ENCODE measurements at places on chromosomes 13 and 19.

DNA sequence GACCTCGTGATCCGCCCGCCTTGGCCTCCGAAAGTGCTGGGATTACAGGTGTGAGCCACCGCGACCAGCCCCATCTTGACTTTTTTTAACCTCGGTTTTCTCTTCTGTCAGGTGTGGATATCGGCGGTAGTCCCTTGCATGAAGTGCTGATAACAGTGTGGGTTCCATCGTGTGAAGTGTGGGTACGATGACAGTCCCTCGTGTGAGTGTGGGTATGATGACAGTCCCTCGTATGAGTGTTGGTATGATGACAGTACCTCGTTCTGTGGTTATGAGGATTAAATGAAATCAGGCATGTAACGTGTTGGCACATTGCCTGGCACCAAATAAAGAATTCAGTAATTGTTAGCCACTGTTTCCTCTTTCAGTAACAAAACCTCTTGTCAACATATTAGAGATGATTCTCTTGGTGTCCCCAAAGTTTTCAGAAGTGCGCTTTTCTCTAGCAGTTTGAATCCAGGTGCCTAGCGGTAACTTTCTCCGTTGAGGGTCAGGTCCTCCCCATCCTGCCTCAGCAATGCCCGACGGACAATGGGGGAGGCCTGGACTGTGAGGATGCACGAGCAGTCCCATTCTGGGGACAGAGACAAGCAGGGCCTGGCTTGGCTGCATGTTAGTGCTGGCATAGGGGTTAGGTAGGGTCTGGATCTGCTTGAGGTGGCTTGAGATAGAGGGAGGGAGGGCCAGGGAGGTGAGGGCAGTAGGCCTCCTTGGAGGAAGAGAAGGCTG, 15.3 kb downstream of the GATAD2A start:
- DNase-seq, result no peak

DNA sequence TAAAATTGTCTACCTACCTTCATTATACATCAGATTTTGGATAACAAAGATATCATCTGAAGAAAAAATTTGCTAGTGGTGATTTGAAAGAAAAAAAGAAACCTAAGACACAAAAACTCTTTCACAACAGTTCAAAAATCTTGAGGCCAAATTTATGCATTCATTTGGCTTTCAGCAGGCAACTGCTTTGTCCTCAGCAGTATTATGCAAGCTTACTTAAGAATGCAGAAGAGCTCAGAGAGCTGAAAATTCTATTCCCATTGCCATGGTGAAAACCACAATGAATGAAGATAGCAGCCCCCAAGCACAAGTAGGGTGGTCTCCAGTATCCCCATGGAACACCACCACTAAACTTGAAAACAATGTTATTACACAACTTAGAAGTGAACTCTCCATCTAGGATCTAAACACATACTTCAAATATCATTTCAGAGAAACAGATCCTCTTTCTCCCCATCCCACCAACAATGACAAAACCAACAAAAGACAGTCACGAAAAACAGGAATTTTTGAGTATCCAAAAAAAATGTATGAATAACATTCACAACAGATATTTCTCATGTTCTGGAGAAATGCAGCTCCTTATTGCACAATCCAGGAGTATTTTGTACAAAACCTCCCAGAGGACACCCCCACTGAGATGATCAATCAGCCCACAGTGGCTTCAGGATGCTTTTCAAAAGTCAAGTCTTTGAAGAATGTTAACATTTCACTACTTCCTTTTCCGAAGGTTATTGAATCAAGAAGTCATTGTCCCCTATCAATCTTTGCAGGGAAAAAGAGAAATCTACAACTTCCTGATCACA, 192.7 kb downstream of the LHFPL6 start:
- no peak for DNase-seq

DNA sequence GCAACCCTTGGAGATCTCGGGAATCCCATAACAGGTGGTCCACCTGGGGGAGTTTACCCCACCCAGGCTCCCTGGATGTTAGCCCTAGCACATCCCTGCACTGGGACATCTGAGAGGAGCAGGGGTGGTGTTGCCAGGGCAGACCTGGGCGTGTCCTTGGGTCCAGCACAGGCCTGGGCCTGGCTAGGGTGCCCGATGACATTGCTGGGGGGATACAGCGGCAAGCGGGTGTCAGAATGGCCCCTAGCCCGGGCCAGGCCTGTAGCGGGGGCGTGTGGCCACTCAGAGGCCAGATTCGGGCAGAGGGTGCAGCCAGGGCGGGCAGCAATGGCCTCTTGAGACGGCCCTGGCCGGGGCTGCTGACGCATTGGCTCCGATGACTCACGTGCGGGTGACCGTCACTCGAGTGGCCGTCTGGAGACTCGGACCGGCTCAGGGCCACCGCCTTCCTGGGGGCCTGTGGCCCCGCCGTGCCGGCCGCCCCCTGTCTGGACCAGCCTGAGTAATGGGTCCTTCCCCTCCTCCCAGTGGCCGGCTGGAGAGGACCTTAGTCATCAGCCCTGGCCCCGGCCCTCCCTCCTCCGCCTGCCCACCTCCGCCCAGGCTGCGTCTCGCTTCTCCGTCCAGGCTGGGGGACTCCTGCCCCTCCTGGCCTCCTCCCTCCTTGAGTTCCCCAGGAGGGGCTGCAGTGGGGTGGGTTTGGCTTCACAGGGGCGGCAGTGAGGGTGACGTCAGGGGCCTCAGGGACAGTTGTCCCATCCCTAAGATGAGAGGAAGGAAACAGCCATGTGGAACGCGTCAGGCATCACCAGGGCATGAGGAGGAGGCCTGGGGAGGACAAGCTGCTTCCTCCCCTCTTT, 23.2 kb upstream of the CRTC1 start:
- DNase-seq, result no peak

- DNase-seq, result no peak
Measured at GRCh38 chr13:30240608-30241007, 66.7 kb downstream of the KATNAL1 start.

DNA sequence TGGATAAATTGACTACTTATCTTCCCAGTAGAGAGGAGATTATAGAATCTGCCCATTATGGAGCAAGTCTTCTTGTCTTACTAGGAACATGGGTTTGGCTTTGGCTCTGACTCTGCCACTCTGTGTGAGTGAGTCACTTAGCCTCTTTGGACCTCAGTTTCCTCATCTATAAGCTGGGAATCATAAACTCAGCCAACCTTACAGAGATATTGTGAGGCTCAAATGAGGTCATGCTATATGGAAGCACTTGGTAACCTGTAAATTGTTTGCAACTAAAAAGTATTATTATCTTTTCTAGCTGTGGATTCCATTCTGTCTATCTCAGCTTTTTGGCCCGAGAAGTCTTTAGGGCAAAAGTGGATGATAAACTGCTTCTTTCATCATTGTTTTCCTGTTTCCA, 186.8 kb upstream of the TSC22D1 start:
- DNase-seq, result no peak

DNA sequence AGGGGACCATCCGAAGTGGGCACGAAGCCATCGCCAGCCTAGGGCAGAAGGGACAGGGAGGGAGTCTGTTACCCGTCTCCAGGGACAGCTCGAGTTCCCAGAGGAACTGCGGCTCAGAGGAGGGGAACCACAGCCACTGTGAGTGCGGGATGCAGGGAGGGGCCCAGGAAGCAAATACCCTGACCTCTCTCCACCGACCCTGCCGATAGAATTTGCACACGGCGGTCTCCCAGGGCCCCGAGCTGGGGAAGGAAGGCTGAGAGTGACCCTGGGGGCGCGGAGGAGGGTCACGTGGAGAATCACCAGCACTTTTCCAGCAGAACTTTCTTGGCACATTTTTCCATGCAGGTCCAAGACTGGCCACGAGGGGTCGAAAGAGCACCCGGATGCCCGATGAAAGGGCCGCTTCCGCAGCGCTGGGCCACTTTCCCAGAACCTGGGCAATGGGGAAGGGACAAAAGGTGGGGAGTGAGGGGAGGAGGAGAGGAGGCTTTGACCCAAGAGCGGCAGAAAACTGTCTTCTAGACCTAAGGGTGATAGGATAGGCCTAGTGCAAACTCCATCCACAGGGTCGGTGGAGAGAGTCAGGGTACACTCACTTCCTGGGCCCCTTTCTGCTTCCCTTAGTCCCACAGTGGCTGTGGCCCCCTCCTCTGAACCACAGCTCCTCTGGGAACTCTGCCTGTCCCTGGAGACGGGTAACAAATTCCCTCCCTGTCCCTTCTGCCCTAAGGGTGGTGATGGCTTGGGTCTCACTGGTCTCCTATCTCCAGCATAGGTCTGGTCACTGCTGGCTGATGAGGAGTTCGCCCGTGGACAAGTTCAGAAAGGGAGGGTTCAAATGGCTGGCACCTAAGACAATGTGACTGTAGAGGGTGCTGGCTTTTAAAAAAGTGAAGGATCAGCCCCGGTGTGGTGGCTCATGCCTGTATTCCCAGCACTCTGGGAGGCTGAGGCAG, 5.3 kb upstream of the GPR4 start:
- peak; percentile 50 for DNase-seq

Measured in GM19239 (cell line).